Stimulated activated CD8-positive, alpha-beta memory T cell treated with anti-CD3 and anti-CD28 coated beads, Interleukin-2, amount 100 ng/mL, for 1 hour (primary cell): ENCODE measurements at places on chromosomes 11 and 22.

- no peak for DNase-seq
These were observed 77.5 kb downstream of the CNTN5 start for GRCh38 chr11:99098258-99098657.

- no peak for DNase-seq
These were observed 176.9 kb downstream of the GRIA4 start for GRCh38 chr11:105786741-105787140.

DNA sequence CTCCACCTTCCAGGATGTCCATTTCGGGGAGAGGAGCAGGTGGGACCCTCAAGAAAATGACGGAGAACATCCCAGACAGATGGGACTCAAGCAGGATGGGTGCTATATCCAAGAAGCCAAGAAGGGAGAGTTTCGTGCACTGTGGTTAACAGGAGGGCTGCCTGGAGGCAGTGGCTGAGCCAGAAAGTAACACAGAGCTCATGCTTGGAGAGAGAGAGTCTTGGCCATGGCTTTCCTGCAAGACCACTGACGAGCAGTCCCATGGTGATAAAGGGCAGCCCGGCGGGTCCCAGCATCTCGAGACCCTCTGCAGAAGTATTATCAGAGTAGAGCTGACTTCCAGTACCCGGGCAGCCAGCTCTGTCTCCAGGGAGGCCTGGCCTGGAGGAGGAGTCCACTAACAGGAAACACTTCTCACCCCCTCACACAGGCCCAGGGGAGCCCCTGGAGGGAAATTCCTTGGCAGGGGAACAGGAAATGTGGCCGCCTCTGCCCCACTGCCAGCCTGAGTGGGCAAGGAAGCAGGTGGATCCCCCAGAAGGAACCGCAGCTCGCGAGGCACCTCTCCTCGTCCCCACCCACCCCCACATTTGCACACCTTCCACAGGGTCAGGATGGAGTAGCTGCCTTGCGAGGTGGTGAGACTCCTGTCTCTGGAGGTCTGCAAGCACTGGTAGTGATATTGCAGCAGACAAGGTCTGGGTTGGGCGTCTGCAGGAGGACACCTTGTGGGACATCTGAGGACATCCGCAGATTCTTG, 32.2 kb downstream of the CYTH4 start:
- no peak for DNase-seq

DNA sequence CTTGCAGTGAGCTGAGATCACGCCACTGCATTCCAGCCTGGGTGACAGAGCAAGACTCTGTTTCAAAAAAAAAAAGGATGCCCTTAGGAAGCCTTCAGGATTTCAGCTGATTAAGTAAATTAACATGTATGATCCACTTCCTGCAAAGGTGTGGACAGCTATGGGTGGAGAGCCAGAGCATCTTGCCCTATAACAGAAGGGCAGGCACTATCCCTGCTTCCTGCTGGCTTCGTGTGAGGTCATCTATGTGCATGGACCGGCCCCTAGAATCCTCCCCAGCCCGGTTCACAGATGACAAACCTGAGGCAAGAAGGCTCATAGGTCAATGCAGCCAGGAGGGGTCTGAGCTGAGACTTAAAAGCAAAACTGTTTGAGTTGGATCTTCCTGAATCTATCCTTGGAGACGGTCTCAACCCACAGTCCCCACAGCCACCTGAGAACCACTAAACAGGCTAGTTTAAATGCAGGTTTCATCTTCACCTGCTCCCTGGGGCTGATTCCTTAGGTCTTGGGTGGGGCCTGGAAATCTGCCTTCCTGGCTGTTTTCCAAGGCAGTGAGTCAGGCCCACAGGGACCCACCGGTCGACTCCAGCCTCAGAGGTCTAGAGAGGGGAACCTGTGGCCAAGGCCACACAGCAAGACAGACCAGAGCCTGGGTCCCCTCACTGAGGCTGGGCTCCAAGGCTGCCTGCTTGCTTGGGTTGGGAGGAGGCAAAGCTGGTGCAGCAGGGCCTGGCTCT, 55.2 kb upstream of the MPEG1 start:
- DNase-seq: no peak

GRCh38 chr11:121890377-121890776, 225.6 kb downstream of the BLID start:
- no peak for DNase-seq

DNA sequence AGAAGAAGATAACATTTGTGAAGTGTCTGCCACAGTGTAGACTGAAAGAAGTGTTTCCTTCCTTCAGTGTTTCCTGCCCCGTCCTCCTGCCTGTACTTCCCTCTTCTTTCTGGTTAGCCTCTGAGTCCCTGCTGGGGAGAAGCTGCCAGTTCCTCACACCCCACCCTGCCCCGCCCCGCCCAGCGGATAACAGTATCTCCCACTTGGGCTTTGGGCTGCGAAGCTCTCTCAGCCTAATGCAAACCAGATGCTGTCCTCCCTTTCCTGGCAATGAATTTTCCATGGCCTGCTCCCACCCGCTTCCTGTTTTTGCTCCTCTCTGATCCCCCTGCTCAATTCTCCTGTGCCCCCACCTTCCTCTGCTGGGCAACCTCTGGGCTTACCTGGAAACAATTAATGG, 5.2 kb upstream of the RAB3IL1 start:
- DNase-seq: no peak

DNA sequence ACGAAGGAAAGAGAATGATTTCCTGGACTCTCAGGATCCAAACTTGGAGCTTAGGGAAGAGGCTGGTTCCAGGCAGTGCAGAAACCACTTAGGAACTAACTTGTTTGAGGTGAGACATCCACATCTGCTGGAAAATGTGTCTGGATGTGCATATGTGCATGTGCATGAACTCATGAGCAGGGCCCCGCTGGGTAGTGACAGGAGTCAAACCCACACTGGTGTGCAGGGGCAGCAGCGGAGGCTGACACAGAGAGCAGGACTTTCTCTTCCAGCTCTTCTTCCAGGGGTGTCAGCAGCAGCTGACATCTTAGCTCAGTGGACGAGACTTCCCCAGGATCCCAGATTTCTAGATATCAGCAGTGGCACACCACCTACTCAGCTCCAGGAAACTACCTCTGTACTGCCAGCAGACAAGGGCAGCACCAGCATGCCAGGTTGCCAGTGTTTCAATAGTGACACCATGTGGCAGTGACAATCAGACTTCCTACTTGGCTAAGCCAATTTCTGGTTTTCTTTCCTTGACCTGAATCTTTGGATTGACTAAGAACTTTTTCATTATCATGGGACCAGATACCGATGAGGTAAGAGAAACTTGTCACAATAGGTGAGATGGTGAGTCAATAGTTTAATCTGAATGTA, 227.5 kb upstream of the ZC3H12C start:
- no peak for DNase-seq

DNA sequence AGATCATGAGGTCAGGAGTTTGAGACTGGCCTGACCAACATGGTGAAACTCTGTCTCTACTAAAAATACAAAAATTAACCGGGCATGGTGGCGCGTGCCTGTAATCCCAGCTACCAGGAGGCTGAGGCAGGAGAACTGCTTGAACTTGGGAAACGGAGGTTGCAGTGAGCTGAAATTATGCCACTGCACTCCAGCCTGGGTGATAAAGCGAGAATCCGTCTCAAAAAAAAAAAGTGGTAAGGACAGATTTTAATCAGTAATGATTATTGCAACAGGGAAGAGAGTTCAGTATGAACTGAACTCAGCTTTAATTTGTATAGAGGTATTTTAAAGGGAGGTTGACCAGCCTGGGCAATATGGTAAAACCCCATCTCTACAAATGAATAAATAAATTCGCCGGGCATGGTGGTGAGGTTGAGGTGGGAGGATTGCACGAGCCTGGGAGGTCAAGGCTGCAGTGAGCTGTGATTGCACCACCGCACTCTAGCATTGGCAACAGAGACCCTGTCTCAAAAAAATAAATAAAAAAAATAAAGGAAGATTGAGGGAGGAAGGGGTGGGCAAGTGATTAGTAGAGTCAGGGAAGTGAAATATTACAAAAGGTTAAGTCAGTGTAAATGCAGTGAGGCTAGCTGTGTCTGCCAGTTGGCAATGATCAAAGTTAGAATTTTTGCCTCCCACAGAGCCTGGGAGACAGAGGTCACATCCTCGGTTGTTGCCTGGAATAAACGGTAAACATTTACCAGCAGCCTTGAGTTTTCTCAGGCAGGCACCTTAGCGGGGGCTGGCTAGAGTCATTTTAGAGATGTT, 2.6 kb upstream of the MCM5 start:
- DNase-seq: no peak

GRCh38 chr11:87803748-87804147, 371.5 kb downstream of the RAB38 start:
- no peak for DNase-seq

GRCh38 chr11:44452827-44453572, 112.5 kb upstream of the CD82 start:
- no peak for DNase-seq

- no peak for DNase-seq
These were observed 148.8 kb downstream of the MPPED1 start for GRCh38 chr22:43560651-43561050.

- no peak for DNase-seq
These were observed 77.1 kb downstream of the SCUBE1 start for GRCh38 chr22:43266076-43266475.

- DNase-seq: no peak
These were observed 89.1 kb upstream of the RTL6 start for GRCh38 chr22:44586999-44587736.

GRCh38 chr11:132874638-132875037, 657.7 kb downstream of the OPCML start:
- no peak for DNase-seq

GRCh38 chr11:75387736-75388294, 11.5 kb upstream of the RPS3 start:
- no peak for DNase-seq

DNA sequence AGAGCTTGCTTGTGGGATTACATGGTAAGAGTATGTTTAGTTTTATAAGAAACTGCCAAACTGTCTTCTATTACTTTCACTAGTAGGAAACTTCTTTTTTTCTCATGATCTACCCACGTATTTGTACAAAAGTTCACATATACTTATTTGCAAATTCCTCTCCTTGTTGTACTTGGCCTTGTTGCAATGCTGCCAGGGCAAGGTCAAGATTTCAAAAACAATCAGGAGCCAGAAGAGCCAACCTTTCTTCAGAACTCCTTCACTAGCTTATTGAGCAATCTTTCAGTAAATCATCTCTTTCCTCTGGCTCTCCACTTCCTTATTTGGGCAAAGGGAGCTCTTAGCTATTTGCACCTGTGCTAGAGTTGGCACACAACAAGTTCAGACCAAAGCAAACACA, 9.7 kb downstream of the SRSF8 start:
- no peak for DNase-seq

DNA sequence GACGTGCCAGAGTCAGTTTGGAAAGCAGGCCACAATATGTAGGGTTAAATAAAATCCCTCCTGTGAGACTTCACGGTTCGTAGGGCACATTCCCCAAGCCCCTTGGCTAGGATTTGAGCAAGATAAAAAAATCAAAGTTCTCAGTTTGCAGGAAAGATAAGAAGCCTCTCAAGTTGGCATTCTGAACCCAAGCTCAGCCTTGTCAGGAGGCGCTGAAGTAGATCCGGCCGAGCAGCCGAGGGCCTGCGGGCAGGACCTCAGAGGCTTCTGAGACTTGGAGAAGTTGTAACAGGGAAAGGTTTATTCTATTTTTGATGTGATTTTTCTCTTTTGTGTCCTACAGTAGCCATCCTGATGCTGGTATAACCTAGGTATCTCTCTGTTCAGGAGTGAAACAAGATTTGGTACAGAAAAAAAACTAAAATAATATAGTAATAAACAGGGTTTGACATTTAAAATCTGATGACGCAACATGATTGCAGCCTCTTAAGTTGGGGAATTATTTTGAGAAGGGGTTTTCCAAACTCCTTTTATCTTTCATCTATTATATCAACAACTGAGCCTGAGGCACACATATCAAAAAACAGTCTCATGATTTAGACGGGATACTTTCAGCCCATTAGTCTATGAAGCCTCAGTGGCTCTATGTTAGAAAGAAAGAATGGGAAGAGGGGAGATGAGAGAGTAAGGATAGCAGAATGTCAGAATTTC, 10.1 kb downstream of the PATE2 start:
- DNase-seq: no peak

GRCh38 chr11:81005595-81005994, 1564.8 kb upstream of the TENM4 start:
- DNase-seq: no peak

- DNase-seq: no peak
These were observed 50.3 kb upstream of the THY1 start for GRCh38 chr11:119473226-119473625.

- no peak for DNase-seq
These were observed 15.4 kb downstream of the SCUBE2 start for GRCh38 chr11:9076046-9076445.

- DNase-seq: no peak
These were observed 3.0 kb downstream of the HPS4 start for GRCh38 chr22:26480611-26480932.

GRCh38 chr11:67614730-67615714, 8.3 kb downstream of the NDUFV1 start:
- DNase-seq: no peak

DNA sequence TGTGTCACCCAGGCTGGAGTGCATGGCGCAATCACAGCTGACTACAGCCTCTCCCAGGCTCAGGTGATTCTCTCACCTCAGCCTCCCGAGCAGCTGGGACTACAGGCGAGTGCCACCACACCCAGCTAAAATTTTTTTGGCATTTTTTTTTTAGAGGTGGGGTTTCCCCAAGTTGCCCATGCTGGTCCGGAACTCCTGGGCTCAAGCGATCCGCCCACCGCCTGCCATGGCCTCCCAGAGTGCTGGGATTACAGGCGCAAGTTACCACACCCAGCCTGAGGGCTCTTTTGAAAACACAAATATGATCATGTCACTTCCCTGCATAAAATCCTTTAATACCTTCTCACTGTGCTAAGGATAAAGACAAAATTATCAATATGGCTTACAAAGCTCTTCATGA, 88.1 kb downstream of the MAML2 start:
- no peak for DNase-seq

GRCh38 chr11:27972522-27973170, 135.3 kb downstream of the KIF18A start:
- DNase-seq: no peak

DNA sequence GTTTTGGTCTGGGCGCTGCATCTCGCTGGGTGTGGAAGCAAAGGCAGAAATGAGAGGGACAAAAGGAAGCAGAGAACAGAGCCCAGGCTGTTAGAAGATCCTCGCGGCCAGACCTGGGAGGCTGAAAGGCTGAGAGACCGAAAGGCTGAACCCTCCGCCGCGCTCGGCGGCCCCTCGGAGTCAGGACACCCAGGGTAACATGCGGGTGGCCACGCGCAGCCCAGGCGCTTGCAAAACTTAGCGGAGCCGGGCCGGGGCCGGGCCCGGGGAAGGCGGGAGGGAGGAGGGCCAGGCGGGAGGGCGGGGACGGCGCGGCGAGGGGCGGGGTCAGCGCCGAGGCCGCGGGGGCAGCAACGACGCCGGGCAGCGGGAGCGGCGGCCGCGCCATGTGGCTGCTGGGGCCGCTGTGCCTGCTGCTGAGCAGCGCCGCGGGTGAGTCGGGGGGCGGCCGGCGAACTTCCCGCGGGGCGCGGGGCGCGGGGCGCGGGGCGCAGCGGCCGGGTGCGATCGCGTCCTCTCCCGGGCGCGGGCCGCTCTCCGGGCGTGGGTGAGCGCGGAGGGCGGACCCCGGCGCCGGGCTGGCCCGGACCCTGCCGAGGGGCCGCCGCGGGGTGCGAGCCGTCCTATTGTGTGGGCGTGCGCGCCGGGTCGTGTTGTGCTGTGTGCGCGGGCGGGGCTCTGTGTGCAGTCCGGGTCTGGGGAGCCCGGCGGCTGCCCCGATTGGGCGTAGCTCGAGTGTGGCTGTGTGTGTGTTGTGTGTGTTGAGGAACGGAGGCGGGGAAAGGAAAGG, at the start of gene LDLRAD3:
TSS of gene LDLRAD3 (plus strand) at position 350 of the 790 bp plus-strand sequence. CDS start at position 387, 37 bp downstream.
- DNase-seq: no peak

- DNase-seq: no peak
These were observed 176.0 kb downstream of the EFCAB6 start for GRCh38 chr22:43636086-43636485.
